EL (cell line): ENCODE measurements at places on chromosomes 12 and 14.
A peak's percentile ranks its signal among the peaks of the same experiment; 100 is the strongest.

DNA sequence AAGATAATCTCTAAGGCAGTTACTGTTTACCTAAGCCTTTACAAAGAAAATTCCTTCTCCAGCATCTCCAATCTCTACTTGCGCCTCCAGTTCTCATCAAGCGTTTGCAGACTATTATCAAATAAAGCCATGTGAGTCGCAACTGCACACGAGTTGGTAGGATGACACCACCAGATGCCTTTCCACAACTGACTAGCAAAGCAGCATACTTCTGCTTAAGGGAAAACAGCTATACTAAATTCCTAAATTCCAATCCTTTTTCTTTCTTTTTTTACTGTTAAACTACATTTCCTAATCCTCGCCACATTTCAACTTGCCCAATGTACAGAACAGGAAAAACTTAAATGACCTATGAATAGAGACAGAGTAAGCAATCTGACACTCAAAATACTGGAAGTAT is 166.7 kb downstream of the ITPR2 start:
- no peak for DNase-seq

GRCh38 chr12:66742508-66743367 is 63.9 kb upstream of the GRIP1 start:
- DNase-seq = no peak

- DNase-seq = peak; percentile 62
Observed at GRCh38 chr14:54935958-54936357, 33.3 kb upstream of the GCH1 start.

DNA sequence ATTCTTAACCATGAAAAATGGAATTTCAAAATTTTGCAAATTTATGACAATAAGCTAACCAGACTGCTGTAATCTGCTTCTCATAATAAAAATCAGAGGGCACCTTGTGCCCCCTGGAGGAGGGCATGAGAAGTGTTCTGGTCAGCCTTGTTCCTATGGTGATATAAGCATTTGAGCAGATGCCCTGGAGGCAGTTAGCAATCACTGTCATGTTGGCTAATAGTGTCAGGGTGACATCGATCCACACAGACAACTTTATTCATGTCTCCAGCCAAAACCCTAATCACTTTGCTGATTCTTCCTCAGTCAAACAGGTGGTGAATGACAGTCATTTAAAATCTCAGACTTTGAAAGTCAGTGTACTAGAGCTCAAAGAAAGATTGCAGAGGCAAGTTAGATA is 943.0 kb downstream of the GALC start:
- DNase-seq = peak; percentile 45

- peak; percentile 44 for DNase-seq
Observed at GRCh38 chr14:91418387-91419043, 895 bp upstream of the CCDC88C start.

GRCh38 chr14:69895109-69895508 is 15.9 kb downstream of the SMOC1 start:
- no peak for DNase-seq

DNA sequence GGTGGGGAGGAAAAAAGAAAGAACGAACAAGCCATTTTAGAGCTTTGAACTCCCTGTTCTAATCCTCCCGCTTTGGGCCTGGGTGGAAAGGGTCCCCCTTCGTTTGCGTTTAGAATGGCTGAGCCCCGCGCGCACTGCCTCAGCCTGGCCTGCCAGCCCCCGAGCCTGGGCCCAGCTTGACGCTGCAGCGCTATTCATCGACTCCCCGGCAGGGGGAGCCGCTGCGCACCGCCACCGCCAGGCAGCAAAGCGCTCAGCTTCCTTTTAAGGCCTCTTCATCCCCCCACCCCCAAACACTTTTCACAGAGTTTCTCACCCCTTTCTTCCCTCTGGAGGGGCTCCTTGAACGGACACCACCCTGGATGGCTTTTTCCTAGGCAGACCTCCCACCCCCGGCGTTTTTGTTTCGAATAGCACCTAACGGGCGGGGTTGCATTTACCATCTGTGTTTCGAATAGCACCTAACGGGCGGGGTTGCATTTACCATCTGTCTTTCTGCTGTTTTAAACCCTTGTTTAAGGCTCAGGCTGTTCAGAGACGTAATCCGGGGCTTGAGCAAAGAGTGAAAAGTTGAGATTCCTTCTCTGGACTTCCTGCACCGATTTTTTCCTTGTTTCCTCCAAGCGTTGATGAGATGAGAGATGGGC is 56.4 kb upstream of the PIWIL1 start:
- DNase-seq = no peak

DNA sequence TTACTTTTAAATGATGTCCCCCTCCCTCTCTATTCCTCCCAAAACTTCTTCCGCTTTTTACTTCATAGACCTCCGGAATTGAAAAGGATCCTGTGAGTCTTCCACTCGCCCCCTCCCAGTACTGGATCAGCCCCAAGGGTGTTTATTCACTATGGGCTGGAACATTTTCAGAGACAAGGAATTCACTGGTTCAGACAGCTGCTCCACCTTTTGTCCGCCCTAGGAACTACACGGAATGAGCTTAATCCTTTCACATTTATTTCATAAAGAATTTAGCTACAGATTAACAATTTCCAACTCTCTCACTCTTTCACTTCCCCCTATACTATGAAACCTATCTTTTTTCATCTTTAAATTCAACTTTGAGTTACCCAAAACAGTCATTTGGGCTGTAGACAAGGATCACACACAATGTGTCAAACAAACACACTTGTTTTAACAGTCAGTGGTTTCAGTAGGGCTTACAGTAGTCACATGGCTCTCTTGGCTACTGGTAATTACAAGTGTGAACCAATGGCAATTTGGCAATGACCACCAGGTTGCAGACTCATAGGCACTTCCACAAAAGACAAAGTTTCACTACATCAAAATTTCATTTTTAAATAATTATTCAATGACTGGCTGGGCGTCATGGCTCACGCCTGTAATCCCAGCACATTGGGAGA is 20.6 kb downstream of the CNIH1 start:
- DNase-seq = peak; percentile 63
